ENCODE measurements at places on chromosomes 2 and 18. TPM values are rescaled to one million over a fixed set of nuclear protein-coding genes. Genes with fewer than 3 reads are reported as not detected.

The SAG gene
- not detected for total RNA-seq

The ANKRD29 gene
- total RNA-seq = 17.6 TPM

The SCN9A gene
- 3.4 TPM for total RNA-seq

The UGT1A1 gene
- not detected for total RNA-seq

The DIPK1C gene
- 0.17 TPM for total RNA-seq

The TEKT4 gene
- 0.38 TPM for total RNA-seq

The PDCD1 gene
- total RNA-seq = 0.27 TPM

The REG1B gene
- not detected for total RNA-seq

The ZNF385B gene
- 9.1 TPM for total RNA-seq

The DNAH6 gene
- 2.5 TPM for total RNA-seq

The VWA3B gene
- total RNA-seq = 8.1 TPM

The PNO1 gene
- 11.8 TPM for total RNA-seq

The AMER3 gene
- not detected for total RNA-seq
